ENCODE measurements at places on chromosomes 12 and 14.

- H3K4me1 ChIP-seq = no peaks in the 10 kb centered on the region
- H3K4me3 ChIP-seq = no peak overlapping the region
- DNase-seq = no peak
- no peaks in the 10 kb centered on the region for H3K27me3 ChIP-seq
Measured at GRCh38 chr12:124709722-124710687, 142.6 kb upstream of the NCOR2 start.

DNA sequence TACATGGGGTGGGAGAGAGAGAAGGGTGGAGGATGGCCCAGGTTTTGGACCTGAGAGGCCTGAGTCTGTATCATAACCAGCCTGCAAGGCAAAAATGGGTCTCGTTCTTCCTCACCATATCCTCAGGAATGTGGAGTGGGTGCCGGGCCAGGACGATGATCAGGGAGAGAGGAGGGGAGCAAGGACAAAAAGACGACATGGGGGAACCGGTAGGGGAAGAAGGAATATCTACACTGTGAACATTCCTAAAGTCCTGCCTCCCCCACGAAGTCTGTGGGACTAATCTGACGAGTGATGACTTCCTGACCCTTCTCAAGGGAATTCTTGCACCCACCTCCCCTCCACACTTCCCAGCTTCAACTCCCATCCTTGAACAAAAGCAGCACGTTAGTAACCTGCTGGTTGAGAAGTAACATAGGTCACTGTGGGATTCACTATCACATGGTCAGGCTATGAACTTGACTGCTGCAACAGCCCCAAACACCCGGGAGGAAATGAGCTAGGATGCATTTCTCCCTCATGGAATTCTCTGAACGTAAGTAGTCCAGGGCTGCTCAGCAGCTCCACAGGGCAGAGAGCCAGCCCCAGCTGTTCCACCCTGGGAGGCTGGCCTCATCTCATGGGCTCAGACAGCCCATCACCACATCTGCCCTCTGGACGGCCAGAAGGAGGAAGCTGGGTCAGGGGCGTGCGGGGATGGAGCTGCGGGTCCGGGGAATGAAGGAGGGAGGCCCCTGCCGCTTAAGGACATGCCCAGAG is 36.8 kb upstream of the VWF start:
- no peak overlapping the region for H3K27ac ChIP-seq
- H3K27me3 ChIP-seq = no peaks in the 10 kb centered on the region
- no peaks in the 10 kb centered on the region for H3K4me1 ChIP-seq
- DNase-seq = no peak
- no peak overlapping the region for H3K4me3 ChIP-seq

DNA sequence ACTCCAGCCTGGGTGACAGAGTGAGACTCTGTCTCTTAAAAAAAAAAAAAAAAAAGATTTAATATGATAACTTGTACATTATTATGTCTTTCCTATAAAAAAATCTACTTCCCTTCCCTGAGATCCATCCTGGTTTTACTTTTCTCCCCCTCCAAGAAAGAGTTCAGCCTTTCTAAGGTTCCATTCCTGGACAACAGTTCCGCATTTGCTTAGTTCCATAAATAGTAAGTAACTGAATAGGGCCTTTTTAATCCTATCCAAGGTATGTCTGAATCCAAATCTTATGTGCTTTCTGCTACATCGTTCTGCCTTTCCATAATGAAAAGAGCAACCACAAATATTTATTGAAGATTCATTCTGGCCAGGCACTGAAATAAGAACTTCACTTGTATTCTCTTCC is 187.8 kb downstream of the DACT1 start:
- DNase-seq = no peak
- H3K4me3 ChIP-seq = no peak overlapping the region
- no peaks in the 10 kb centered on the region for H3K36me3 ChIP-seq
- H3K4me1 ChIP-seq = no peaks in the 10 kb centered on the region
- H3K27me3 ChIP-seq = no peaks in the 10 kb centered on the region
- no peak overlapping the region for H3K27ac ChIP-seq

DNA sequence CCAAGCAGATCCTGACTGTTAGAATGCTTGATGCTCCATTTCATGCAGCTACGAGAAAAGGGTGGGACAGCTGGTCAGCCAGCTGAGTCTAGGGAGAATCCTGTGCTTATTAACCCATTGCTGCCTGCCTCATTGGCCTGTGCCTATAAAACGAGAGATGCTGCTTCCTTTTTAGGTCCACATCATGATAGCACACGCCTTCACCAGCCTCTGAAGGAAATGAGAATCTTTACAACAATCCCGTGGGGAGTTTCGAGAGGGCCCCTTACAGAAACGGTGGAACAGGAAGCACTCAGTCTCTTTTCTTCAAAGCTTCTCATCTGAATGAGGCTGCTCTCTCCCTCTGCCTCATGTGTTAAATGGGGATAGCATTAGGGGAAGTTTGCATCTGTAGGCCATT is 147.3 kb upstream of the RFLNA start:
- H3K27ac ChIP-seq = no peak overlapping the region
- H3K4me1 ChIP-seq = no peaks in the 10 kb centered on the region
- DNase-seq = no peak
- H3K4me3 ChIP-seq = no peak overlapping the region
- no peaks in the 10 kb centered on the region for H3K36me3 ChIP-seq

DNA sequence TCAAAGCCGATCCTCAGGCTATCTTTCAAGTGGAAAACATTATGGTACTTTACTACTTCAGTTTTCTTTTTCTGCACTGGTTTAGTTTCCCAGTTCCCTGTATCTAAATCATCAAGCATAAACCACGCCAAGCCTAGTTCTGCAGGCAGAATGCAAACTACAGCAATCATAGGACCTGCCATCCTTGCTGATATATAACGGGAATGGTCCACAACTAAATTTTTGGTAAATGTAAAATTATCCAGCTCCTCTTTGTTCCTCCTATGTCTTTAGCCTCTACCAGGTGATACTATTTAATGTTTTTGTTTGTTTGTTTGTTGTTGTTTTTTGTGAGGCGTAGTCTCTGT is 19.3 kb upstream of the PALS1 start:
- H3K27ac ChIP-seq = no peak overlapping the region
- no peak for DNase-seq
- no peaks in the 10 kb centered on the region for H3K4me1 ChIP-seq
- H3K36me3 ChIP-seq = no peaks in the 10 kb centered on the region
- no peaks in the 10 kb centered on the region for H3K27me3 ChIP-seq
- no peak overlapping the region for H3K4me3 ChIP-seq

DNA sequence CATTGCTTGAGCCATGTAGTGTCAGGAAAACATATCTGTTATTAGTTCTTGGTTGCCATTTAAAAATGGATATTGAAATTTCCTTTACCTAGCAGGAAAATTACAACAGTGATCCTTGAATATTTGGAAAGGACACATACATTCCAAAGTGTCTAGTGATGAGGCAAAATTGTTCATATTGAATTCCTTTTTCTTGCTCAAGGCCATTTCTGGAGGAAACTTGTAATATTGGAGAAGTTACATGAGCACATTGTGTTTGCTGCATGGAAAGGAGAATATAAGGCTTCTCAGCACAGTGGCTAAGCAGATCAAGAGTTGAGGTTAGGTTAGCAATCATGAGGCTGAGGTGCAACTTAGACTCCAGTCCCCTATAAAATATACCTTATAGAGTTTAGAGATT is 121.9 kb downstream of the PDE3A start:
- no peak overlapping the region for H3K27ac ChIP-seq
- H3K4me1 ChIP-seq = peaks cover 4% of the 10 kb centered on the region
- DNase-seq = no peak
- H3K36me3 ChIP-seq = no peaks in the 10 kb centered on the region
- H3K27me3 ChIP-seq = no peaks in the 10 kb centered on the region
- H3K4me3 ChIP-seq = no peak overlapping the region

- no peaks in the 10 kb centered on the region for H3K36me3 ChIP-seq
- no peaks in the 10 kb centered on the region for H3K4me1 ChIP-seq
- no peaks in the 10 kb centered on the region for H3K27me3 ChIP-seq
Measured at GRCh38 chr12:115755061-115755724, 522.3 kb downstream of the MED13L start.

GRCh38 chr12:29751676-29752075 is 32.1 kb downstream of the TMTC1 start:
- no peaks in the 10 kb centered on the region for H3K36me3 ChIP-seq
- H3K27ac ChIP-seq = no peak overlapping the region
- DNase-seq = no peak
- no peaks in the 10 kb centered on the region for H3K4me1 ChIP-seq

DNA sequence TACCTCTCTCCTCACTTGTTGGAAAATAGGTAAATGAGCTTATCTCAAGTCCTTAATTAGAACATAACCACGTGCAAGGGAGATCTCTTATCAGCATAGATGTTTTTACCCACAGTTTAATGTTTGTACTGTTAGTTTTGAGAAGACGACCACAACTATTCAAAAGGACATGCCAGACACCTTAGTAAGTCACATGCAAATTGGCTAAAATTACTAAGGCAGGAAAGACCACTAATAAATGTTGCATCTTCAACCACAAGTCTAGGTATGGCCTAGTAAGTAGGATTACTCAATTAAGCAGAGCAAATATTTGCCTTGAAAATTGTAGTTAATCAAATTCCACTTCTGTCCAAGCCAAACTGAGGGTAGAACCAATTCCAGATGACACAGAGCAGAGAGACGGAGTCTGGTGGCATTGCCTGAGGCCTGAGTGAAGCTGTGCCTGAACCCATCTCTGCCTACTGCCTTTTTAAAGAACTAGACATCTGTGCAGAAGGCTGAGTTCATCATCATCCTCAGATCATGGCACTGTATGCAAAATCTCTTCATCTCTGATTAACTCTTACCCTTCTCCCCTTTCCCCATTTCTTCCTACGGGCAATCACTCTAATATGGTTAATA is 29.7 kb upstream of the CHST11 start:
- no peak for DNase-seq
- H3K27ac ChIP-seq = no peak overlapping the region
- H3K36me3 ChIP-seq = no peaks in the 10 kb centered on the region
- H3K27me3 ChIP-seq = no peaks in the 10 kb centered on the region
- no peaks in the 10 kb centered on the region for H3K4me1 ChIP-seq

- no peaks in the 10 kb centered on the region for H3K36me3 ChIP-seq
- DNase-seq = no peak
- H3K4me3 ChIP-seq = no peak overlapping the region
- no peaks in the 10 kb centered on the region for H3K4me1 ChIP-seq
- H3K27ac ChIP-seq = no peak overlapping the region
Measured at GRCh38 chr14:73311708-73312030, 74.4 kb downstream of the PAPLN start.

- H3K27ac ChIP-seq = no peak overlapping the region
- no peaks in the 10 kb centered on the region for H3K4me1 ChIP-seq
- H3K36me3 ChIP-seq = no peaks in the 10 kb centered on the region
- no peaks in the 10 kb centered on the region for H3K27me3 ChIP-seq
Measured at GRCh38 chr14:39169541-39169900, 612 bp downstream of the TRAPPC6B start.

- no peaks in the 10 kb centered on the region for H3K27me3 ChIP-seq
- H3K4me3 ChIP-seq = no peak overlapping the region
- DNase-seq = no peak
- no peak overlapping the region for H3K27ac ChIP-seq
- H3K4me1 ChIP-seq = peaks cover 6% of the 10 kb centered on the region
- peaks cover 1% of the 10 kb centered on the region for H3K36me3 ChIP-seq
Measured at GRCh38 chr12:54262403-54262925, 17.5 kb downstream of the CBX5 start.

GRCh38 chr14:67491741-67492507 is 3.4 kb upstream of the TMEM229B start:
- H3K36me3 ChIP-seq = no peaks in the 10 kb centered on the region
- no peaks in the 10 kb centered on the region for H3K27me3 ChIP-seq
- H3K4me3 ChIP-seq = no peak overlapping the region
- no peak for DNase-seq

DNA sequence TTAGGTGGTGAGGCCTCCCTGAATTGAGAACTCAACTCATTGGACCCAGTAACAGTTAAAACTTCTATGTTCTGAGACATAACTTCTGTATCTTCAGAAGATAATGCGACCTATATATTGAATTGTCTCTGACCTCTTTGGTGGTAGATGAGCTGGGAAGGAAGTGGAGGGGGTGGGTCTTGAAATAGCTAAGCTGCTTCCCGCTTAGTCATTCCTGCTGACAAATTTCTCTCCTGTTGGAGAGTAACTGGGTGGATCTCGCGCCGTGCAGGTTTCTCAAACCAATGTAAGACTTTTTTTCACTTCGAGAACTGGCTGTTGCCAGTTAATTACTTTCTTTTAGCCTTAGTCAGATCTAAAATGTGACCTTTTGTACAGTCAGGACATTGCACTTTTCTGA is 100.8 kb downstream of the PPHLN1 start:
- H3K4me3 ChIP-seq = no peak overlapping the region
- H3K27ac ChIP-seq = no peak overlapping the region
- H3K36me3 ChIP-seq = no peaks in the 10 kb centered on the region
- H3K4me1 ChIP-seq = no peaks in the 10 kb centered on the region

GRCh38 chr12:26748741-26749431 is 84.1 kb downstream of the ITPR2 start:
- H3K4me3 ChIP-seq = no peak overlapping the region
- H3K27me3 ChIP-seq = no peaks in the 10 kb centered on the region
- peaks cover 3% of the 10 kb centered on the region for H3K4me1 ChIP-seq
- H3K36me3 ChIP-seq = no peaks in the 10 kb centered on the region
- H3K27ac ChIP-seq = no peak overlapping the region

- no peaks in the 10 kb centered on the region for H3K36me3 ChIP-seq
- no peaks in the 10 kb centered on the region for H3K27me3 ChIP-seq
- H3K4me3 ChIP-seq = no peak overlapping the region
Measured at GRCh38 chr14:76421662-76422061, 45.7 kb downstream of the ESRRB start.

GRCh38 chr14:68762953-68763764 is 29.7 kb downstream of the ZFP36L1 start:
- no peak overlapping the region for H3K27ac ChIP-seq
- no peaks in the 10 kb centered on the region for H3K4me1 ChIP-seq
- DNase-seq = no peak

DNA sequence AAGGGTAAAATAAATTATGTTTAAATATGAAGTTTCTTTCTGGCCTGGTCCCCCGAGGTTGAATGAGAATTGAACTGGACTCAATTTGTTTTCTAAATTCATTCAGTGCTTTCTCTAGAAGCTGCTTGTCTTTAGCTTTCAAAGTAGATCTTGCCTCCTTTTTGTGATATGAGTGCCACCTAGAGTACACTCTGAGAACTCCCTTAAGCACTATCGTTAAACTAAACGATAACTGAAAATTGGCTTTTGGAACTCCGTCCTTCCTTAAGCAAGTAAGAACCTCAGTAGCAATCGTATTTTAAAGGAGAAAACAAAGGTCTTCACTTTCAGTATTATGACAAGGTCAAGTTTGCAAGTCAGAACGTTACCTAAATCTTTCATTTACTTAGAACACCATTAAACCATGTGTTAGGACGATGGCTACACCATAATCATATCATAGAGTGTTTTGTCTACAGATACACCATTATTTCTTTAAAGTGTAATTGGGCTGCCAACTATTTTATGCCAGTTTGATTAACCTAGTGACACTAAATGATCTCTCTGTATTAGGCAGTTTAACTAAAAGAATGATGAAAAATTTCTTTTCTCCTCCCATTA is 364.8 kb downstream of the SNAPC1 start:
- DNase-seq = no peak
- no peaks in the 10 kb centered on the region for H3K4me1 ChIP-seq
- no peak overlapping the region for H3K4me3 ChIP-seq
- H3K27me3 ChIP-seq = no peaks in the 10 kb centered on the region
